ENCODE measurements at places on chromosomes 3 and 15. TPM values are rescaled to one million over a fixed set of nuclear protein-coding genes. Genes with fewer than 3 reads are reported as not detected.

The RHOV gene
- not detected for total RNA-seq

The SAMMSON gene
- total RNA-seq, result not detected

The SECISBP2L gene
- 32.7 TPM for total RNA-seq

The RARRES1 gene
- 1.3 TPM for total RNA-seq

DNA sequence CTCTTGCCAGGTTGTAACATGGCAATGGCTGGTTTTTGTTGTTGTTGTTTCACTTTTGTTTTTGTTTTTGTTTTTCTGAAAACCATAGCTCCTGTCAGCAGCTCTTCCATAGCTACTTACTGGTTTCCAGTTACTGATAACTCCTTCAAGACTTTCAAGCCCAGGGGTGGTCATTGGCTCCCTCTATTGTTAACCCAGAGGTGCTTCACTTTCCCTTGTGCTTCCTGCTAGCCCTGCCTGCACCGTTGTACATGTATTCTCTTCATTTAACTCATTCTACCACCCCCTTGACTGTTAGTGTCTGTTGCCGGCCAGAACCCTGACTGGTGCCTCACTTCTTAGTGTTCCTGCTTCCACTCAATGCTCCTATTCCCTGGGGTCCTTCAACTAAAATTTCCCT lies 4.2 kb upstream of the TRAT1 start:
- peak; percentile 11 for DNase-seq

GRCh38 chr3:61227799-61228198 lies 23.5 kb downstream of the FHIT start:
- no peak for DNase-seq

- DNase-seq, result no peak
Measured at GRCh38 chr15:69656271-69657030, 203.8 kb downstream of the RPLP1 start.

DNA sequence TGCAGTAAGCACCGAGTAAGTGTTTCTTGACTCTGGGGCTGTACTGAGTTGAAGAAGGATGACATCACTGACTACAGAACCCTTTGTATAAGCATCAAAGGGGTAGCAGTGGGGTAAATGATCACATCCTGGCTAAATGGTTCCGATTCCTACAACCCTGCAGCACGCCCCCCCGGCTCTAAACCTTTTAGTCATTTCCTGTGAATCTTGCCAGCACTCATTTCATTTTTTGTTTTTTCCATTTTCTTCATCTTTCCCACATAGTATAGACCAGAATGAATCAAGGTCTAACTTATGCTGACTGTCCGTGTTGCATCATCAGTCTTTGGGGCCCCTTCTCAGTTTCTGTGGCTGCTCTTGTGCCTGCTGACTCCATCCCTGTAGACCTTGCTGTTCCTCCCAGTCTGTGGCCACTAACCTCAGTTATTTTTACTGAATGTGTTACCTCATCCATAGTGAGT lies 383.1 kb upstream of the TPRG1 start:
- DNase-seq, result peak; percentile 81

GRCh38 chr3:59818033-59818918 lies 768.5 kb upstream of the CFAP20DC start:
- DNase-seq, result no peak

DNA sequence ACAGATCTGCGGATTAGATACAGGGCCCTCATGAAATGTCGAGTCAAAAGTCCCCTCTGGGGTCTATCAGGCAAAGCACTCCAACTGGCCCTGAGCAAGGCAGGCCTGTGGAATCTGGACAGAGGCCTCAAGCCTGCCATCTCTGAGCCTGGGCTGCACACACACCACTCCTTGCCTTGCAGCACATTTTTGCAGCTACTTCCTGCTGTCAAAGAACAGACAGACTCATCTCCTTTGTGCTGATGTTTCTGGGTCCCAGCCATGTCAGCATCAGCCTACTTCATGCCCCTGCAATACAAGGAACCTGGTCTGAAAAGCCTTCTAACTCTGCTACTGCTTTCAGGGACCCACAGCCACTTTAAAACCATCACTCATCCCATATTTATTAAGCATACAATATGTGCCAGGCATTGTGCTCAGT lies 60.6 kb upstream of the IL12A start:
- peak; percentile 2 for DNase-seq

GRCh38 chr15:63948971-63949370 lies 97.3 kb downstream of the DAPK2 start:
- DNase-seq, result no peak

DNA sequence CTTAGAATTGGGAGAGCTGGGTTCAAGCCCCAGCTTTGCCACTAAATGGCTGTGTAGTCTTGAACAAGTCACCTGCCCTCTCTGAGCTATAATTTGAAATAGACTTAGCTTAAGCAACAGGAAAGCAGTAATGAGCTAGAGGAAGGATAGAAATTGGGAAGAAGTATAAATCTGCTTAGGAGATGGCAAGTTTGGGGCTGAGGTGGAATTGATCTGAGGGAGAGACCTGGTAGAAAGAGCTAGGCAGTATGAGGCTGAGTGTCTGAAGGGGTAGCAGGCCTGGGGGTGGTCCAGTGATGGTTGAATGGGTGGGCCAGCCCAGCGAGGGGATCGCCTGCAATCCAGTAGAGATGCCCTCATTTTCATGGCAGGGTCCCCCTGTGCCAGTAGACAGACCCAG lies 22.9 kb downstream of the LPP start:
- no peak for DNase-seq

DNA sequence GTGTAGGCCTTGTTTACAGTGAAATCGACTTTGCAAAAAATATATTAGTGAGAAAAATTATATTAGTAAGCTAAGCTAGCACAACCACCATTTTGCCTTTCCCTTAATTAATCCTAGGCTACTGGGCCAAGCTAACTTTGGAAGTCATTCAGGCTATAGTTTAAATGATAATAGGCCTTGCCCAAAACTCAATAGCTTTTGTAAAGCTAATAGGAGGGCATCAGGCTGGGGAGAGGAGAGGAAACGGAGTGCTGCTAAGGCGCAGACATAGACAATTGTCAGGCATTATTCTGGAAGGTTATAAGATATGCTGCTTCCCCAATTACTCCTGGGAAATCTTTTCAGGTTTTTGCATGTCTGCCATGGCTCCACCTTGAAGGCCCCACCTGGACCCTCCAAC lies 1286.0 kb downstream of the NSUN3 start:
- no peak for DNase-seq

- DNase-seq, result peak; percentile 71
Measured at GRCh38 chr15:98881526-98882520, 125.8 kb downstream of the PGPEP1L start.

DNA sequence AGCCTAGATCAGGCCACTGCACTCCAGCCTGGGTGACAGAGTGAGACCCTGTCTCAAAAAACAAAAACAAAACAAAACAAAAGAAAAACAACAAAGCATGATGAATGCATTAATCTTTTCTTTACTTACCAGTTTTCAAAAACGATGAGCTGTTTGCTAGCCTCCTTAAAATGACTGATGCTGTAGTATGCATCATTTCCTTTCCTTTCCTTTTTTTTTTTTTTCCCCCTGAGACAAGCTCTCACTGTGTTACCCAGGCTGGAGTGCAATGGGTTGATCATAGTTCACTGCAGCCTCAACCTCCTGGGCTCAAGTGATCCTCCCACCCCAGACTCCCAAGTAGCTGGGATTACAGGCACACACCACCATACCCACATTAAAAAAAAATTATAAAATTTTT lies 202.0 kb downstream of the ADAMTSL3 start:
- no peak for DNase-seq

GRCh38 chr3:64867224-64867623 lies 179.4 kb upstream of the ADAMTS9 start:
- no peak for DNase-seq

DNA sequence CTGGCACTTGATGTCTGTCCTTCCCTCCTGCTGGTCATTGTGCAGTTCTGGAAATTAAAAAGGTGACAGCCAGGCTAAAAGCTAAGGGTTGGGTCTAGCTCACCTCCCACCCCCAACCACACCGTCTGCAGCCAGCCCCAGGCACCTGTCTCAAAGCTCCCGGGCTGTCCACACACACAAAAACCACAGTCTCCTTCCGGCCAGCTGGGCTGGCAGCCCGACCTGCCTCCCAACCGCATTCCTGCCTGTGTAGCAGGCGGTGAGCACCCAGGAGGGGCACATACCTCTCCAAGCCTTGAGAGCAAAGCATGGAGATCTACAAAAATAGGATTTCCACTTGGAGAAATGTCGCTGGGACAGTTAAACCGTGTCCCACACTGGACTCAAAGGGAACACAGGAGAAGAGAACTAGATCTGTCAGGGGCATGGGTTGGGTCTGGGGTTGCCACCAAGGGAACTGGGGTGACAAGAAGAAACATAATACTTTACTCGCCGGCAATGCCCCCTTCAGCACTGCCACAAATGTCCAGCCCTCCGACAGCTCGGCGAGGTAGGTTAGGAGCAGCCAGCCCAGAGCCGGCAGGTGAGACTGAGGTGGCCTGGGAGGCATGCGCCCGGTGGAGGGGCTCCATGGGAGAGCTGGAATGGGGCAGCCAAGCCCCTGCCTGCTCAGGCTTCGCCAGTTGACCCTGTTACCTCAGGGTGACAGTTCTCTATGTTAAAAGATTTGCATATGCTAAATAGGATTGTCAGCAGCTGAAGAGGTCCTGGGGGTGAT lies 52.2 kb downstream of the EXOG start:
- no peak for DNase-seq

GRCh38 chr15:91956026-91956723 lies 102.7 kb downstream of the SLCO3A1 start:
- DNase-seq, result no peak

DNA sequence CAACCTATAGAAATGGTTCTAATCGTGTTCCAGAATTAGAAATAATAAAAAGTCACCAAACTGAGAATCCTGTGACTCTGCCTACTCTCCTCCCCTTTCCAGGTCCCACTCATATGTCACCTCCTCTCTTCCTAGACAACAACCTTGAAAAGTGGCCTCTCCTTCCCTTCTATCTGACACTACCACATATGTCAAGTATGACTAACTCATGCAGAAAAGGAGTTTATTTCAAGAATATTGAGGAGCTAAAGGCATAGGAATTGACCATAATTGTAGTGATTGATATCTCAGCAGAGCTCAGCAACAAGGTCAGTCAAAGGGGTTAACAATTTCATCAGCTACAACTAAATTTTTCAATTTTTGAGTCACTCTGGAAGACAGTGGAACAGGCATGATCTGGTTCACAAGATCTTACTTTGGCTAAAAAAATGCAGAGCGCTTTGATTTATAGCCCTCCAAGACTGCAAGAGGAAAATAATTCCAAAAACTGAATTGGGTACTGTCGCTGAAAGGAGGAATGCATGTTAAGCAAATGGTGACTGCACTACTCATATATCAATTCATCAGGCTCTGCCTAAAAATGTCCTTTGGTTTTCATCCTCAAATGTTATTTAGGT lies 160.6 kb upstream of the ARHGEF26 start:
- no peak for DNase-seq
